ENCODE measurements at places on chromosomes 12 and 14.
A peak's percentile ranks its signal among the peaks of the same experiment; 100 is the strongest.

- DNase-seq, result no peak
Observed at GRCh38 chr14:62897771-62898170, 147.5 kb downstream of the KCNH5 start.

DNA sequence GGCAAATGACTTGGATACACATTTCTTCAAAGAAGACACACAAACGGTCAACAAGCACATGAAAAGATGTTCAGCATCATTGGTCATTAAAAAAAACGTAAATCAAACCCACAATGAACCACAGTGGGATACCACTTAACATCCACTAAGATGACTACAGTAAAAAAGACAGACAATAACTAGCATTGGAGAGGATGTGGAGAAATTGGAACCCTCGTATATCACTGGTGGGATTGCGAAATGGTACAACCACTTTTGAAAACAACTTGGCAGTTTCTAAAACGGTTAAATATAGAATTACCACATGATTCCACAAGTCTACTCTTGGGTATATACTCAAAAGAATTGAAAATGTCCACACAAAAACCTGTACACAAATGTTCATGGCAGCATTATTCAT lies 25.2 kb upstream of the PPFIBP1 start:
- no peak for DNase-seq

- no peak for DNase-seq
Observed at GRCh38 chr12:71236133-71236660, 78.4 kb upstream of the TSPAN8 start.

GRCh38 chr12:90499795-90500194 lies 455.2 kb downstream of the CCER1 start:
- peak; percentile 10 for DNase-seq

DNA sequence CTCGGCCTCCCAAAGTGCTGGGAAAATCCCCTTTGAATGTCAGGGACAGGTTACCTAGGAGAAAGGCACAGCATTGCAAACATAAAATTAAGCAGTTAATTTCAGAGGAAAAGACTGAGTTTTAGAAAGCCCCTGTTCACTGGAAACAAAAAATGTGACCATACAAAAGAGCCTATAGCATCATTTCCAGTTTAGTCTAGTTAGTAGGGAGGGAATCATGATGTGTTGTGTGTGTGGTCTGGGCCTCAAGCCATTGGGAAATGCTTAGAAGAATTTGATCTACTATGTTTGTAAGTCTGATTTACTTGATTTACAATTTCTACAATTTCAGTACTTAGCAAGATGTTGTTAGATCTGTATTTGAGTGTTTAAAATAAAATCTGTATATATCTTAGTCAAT lies 47.1 kb upstream of the RERG start:
- DNase-seq, result no peak

DNA sequence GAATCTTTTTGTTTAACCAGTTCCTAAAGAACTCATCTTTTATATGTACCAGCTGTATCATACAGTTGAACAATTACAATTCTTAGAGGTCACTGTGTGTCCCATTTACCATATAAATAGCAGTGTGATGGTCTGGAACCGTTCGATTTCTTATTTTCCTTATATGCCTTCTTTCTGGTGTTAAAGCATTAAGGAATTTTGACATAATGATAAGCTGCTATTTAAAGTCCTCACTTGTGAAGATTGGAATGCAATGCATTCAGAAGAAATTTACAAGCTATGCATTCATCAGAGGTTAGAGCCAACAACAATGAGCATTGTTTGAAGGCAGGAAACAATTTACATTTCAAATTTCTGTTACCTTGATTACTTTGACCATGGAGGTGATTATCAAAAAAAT lies 80.0 kb upstream of the PRICKLE1 start:
- no peak for DNase-seq

DNA sequence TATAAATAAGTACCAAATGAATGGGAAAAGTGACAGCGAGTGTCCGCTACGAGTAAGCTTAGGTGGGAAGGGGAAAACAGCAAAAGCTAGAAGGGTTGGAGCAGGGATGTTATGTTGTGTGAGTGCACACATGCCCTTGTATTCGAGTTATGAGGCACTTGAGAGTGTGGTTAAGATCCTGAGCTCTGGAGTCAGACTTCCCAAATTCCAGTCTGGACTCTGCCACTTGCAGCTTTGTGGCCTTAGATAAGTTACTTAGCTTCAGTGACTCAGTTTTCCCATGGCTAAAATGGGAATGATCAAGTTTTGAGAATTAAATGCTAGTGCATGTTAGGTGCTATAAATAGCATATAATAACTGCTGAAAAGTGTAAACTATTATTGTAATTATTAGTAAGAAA lies 44.9 kb downstream of the KTN1 start:
- DNase-seq, result no peak

- no peak for DNase-seq
Observed at GRCh38 chr14:40003773-40004172, 571.5 kb upstream of the FBXO33 start.

DNA sequence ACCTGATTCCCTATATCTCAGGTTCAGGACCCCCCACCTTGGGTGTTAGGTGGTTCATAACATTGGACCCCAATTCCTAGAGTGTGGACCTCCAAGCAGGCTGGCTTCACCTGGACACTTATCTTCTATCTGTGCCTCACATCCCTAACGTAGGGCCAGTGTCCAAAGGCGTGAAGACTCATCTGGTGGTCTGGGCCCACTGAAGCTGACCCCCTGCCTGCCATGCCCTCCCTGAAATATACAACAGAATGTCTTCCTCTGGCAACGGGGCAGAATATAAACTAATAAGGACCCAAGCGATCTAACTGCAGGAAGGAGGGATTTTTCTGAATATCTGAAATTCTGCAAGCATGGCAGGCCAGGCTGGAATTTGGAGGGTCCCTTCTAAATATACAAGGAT lies 5.6 kb downstream of the HOXC13 start:
- no peak for DNase-seq

Data from NCI-H1092 treated with DMSO at 0.1 percent for 48 hours (cell line).